ENCODE measurements at places on chromosomes 5 and 9.

DNA sequence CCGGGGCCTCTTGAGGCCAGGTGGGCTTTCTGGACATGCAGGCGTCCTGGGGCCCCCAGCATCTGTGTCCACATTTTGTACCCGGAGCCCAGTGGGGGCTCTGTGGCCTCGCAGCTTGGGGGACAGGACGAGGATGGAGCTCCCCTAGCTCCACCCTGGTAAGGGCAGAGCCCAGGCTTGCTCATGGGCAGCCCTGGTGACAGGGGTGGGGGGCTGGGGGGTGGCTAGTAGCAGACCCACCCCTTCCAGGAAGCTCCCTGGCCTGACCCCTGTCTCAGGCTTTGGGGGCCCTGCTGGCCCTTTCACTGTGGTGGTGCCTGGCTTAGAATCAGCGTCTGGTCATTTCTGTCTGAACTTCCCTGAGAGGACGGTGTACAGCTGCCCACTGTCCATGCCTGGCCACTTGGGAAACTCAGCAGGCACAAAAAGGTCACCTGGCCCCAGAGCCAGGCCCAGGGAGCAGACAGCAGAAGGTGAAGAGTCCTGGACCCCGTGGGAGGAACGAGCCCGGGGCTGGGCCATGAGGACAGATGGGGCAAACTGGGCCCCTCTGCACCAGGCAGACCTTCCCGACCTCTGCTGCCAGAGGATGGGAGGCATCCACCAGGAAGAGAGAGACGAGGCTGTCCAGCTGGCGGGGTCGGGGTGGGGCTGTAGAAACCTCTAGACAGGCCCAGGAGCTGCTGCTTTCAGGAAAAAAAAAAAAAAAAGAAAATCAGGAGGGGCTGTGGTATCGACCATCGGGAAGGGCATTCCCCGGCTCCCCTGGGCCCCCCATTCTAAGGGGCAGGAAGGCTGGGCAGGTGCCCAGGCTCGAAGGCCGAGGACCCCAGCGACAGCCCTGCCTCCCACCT is 52.8 kb downstream of the EXD3 start:
- DNase-seq, result no peak

DNA sequence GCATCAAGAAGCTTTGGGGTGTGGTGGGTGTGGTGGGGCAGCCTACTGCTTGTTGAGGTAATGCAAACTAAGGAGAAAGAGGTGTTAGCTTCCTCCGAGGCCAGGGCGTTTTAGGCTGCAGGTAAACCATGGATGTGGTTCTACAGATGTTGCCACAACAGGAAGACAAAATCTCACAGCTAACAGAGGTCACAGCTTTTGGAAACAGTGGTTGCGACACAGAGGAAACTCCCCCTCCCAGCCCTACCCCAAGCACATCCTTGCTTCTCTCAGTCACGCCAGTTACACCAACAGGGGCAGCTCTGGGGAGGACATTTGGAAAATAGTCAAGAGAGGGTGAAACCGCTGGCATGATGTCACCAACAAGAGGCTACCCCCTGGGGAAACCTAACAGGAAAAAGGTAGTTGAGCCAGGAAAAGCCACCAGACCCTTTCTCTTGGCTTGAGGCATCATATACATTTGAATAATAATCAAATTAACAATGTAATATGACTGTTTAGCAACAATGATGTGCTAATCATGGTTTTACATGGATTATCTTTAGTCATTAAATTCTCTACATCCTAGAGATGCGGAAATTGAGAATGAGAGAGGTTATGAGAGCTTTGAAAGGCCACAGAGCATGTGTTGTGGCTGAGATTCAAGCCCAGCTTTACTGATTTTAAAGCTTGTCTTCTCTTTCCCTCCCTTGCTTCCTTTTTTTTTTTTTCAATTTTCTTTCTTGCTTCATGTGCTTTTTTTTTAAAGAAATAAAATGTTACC is 82.2 kb upstream of the IL12B start:
- peak; percentile 36 for DNase-seq

- DNase-seq, result no peak
Observed at GRCh38 chr5:14173377-14174229, 30.5 kb downstream of the TRIO start.

GRCh38 chr5:1793301-1793740 is 6.3 kb downstream of the MRPL36 start:
- no peak for DNase-seq

GRCh38 chr5:10474521-10475075 is 32.9 kb downstream of the ROPN1L start:
- DNase-seq, result no peak

GRCh38 chr5:143701493-143701892 is 110.5 kb upstream of the HMHB1 start:
- no peak for DNase-seq

- DNase-seq, result no peak
Observed at GRCh38 chr5:35857606-35858205, 1.0 kb downstream of the IL7R start.

- no peak for DNase-seq
Observed at GRCh38 chr5:91256142-91256524, 127.0 kb downstream of the ARRDC3 start.

GRCh38 chr5:75049456-75050351 is 2.7 kb downstream of the GCNT4 start:
- no peak for DNase-seq

GRCh38 chr5:30112867-30113266 is 1080.6 kb upstream of the CDH6 start:
- no peak for DNase-seq

DNA sequence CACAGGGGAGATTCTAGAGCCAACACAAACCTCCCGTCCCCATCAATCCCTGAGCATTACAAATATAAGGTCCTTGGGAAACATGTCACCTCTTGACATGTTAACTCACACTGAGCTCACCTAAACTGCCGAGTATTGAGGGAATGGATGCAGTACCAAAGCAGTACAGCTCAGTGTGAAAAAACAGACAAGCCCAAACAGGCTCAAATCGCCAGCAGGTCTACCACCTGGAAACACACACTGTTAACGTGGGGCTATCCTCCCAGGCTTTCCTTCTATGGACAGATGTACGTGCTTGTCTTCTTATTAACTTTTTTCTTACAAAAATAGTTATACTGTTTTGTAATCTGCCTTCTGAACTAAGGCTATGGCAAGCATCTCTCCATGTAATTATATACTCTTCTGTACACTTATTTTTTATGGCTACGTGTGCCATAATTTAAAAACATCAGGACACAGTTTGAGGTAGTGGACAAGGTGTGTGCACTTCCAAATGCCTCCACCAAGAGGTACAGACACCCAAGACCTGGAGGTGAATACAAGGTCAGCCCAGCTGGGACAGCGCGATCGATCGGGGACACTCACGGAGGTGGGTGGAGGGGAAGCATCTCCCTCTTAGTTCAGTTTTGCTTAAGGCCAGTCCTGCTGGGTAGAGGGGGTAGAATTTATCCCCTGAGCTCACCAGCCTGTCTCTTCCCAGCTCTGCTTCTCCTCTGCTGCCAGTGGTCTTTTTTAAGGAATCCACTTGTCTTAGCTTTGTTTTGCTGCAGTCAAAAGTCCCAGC is 76.5 kb downstream of the DAP start:
- DNase-seq, result no peak

DNA sequence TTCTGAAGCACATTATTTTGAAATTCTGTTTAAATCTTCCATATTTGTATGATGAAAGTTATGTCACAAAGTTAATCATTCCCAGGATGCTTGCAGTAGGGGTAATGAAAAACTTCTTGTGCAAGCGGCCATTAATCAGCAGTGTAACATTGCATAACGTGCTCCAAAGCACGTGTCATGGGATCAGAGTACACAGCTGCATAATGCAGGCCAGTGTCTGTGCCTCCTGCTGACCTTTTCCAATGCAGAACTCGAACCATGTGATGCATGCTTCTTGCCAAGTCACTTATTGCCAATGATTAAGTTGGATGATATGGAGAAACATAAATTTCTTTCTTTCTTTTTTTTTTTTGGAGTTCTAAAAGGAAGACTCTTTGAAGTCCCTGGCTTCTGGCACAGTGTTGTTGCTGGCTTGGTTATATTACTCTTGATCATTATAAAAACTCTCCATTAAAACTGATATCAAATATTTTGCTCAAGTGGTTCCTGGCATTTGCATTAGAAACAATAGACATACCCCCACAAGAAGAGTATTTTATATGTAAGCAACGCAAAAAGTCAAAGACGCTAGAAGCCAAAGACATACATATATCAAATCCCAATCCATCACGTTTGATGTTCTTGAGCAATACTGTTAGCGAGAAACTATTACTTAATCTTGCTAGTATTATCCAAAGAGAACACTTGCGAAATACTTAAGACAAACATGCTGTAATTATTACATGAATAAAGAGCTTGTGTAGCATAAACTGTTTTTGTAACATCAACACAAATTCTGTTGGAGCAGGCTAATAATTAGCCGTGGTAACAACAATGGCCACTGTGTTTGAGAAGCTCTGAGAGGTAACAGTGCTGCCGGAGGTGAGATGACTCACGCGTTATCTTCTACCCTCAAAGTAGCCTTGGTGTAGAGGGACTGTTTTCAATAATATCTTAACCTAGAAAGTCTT is 164.2 kb downstream of the AUH start:
- no peak for DNase-seq
